Muscle of leg (tissue), 16 donors: ENCODE measurements at places on chromosomes 5 and 9. TPM values are rescaled to one million over a fixed set of nuclear protein-coding genes. Genes with fewer than 3 reads are reported as not detected.

The TLR4 gene
- 6.4 TPM for polyA plus RNA-seq

The IL9 gene
- polyA plus RNA-seq = not detected

- DNase-seq = no peak
These were observed at the start of gene IL17B for GRCh38 chr5:149379177-149379761. TSS of gene IL17B (minus strand) at chr5:149379292. CDS start at chr5:149379225, 67 bp downstream.

- no peak for DNase-seq
These were observed 555.3 kb upstream of the ZNF608 start for GRCh38 chr5:125301711-125302110.

DNA sequence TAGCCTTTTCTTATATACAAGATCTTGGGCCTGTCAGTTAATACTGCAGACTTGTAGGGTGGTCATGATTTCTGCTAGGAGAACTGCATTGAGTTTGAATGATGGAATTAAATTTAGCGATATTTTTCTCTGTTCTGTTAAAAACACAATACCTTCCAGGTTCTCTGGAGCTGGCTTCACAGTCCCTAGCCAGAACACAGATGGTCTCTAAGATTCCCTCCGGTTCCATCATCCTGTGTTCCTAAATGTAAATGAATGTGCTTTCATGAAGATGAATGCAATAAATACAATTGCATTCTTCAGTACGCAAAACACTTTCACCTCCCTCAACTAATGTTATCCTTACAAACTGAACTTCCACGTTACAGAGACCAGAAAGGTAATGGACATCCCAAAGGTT lies 264.9 kb downstream of the ASTN2 start:
- DNase-seq = no peak

- DNase-seq = no peak
These were observed 1864.1 kb downstream of the EFNA5 start for GRCh38 chr5:105806596-105806995.

GRCh38 chr5:103605277-103605676 lies 42.7 kb upstream of the NUDT12 start:
- no peak for DNase-seq

DNA sequence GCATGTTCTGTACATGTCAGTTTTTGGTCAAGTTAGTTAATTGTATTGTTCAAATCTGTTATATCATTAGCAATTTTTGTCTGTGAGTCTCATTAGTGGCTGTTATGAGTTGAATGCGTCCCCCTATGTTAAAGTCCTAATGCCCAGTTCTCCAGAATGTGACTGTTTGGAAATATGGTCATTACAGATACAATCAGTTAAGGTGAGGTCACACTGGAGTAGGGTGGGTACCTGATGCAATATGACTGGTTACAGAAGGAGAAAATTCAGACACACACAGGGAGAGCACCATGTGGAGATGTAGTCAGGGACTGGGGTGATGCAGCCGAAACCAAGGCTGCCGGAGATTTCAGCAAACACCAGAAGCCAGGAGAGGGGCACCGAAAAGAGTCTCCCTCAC lies 15.1 kb downstream of the NMRK1 start:
- DNase-seq = no peak

DNA sequence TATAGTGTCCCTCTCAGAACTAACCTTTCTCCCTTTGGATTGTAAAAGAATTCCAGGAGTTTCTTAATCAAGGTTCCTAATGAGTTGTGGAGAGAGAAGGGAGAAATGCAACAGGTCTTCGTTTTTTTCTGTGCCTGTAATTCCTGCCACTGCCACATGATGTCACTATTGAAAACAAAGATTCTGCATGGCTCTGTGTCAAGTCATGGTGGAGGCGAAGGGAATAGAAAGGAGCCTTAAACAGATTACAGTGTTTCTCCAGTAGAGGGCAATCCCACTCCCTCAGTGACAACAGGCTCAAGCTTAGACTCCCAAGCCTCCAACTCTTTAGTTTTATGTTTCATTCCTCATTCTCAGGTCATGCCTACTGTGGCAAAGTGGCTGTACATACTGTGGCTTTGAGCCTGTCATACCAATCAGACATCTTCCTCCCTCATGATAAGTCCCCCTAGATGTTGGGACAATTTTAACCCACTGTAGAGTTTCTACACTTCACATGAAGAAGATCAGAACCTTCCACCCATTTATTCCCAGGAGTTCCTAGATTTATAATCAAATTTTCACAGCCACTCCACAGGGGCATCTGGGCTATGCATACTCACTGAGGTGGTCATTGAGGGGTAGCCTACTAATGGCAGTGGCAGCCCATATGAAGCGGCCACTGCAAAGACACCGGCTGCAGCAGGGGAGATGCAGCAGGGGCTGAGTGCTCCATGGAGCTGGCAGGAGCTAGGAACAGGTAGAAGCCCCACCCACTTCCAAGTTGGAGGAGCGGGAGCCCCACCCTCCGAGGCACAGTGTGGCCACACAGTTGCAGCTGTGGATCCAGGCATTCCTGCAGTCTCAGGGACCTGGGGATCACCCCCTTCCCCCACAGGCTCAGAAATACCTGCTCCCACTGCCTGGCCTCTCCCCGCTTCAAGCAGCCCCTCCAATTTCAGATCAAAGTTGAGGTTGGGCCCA lies 97.4 kb upstream of the TRIM32 start:
- no peak for DNase-seq

GRCh38 chr9:116927726-116928125 lies 240.6 kb downstream of the TRIM32 start:
- no peak for DNase-seq
